ENCODE measurements at places on chromosomes 3 and 15. TPM values are rescaled to one million over a fixed set of nuclear protein-coding genes. Genes with fewer than 3 reads are reported as not detected.

Gene CASR
- not detected for total RNA-seq

Gene ABI3BP
- total RNA-seq = 1.2 TPM

Gene ZNF502
- total RNA-seq = 14.3 TPM

Gene MKRN3
- 18.3 TPM for total RNA-seq

Gene PRKCD
- total RNA-seq = 0.82 TPM

Gene PSTPIP1
- total RNA-seq = 0.41 TPM

Gene TRPM1
- not detected for total RNA-seq

Gene MAP1A
- total RNA-seq = 24.5 TPM

Gene DNAH12
- total RNA-seq = 0.82 TPM

Gene C2CD4B
- 0.41 TPM for total RNA-seq

Gene GBE1
- total RNA-seq = 24.1 TPM

Gene ACKR2
- not detected for total RNA-seq

Gene BFSP2
- total RNA-seq = not detected

Gene LIPC
- not detected for total RNA-seq

Gene RAB6B
- 43.2 TPM for total RNA-seq

Gene CHRNA3
- 0.41 TPM for total RNA-seq

Gene PARP14
- total RNA-seq = 7.3 TPM

Gene CNTN3
- total RNA-seq = 50.1 TPM

Gene ERICH6
- under 0.01 TPM for total RNA-seq

Gene DAPK2
- 0.82 TPM for total RNA-seq

Gene CPEB1
- 2.0 TPM for total RNA-seq

Gene DPPA2
- total RNA-seq = not detected

Gene PRTG
- total RNA-seq = 2.4 TPM

Gene PLCB2
- total RNA-seq = 4.1 TPM

Gene SNURF
- 34.2 TPM for total RNA-seq

Gene IL17RB
- 1.6 TPM for total RNA-seq

Gene PP2D1
- total RNA-seq = not detected

Gene TNFAIP8L3
- 2.9 TPM for total RNA-seq

Gene RPN1
- 246 TPM for total RNA-seq

Gene GABRR3
- total RNA-seq = not detected

Gene CLDN16
- total RNA-seq = 1.6 TPM

Gene CIB2
- 25.7 TPM for total RNA-seq

Gene ETV5
- 25.7 TPM for total RNA-seq

Gene CLRN1
- total RNA-seq = not detected

Gene CCDC13
- 2.4 TPM for total RNA-seq

Gene TMEM202
- total RNA-seq = not detected

Gene PATL2
- total RNA-seq = not detected

Gene LEKR1
- total RNA-seq = 0.82 TPM

Gene TNFSF10
- 2.9 TPM for total RNA-seq

Gene IMPG2
- total RNA-seq = 3.3 TPM

Gene LRIG1
- 51.8 TPM for total RNA-seq

Gene SH3GL3
- 187 TPM for total RNA-seq

Gene VGLL4
- total RNA-seq = 83.2 TPM

Measured in frontal cortex (tissue), 4 donors.